ENCODE measurements at places on chromosomes 12 and 14. TPM values are rescaled to one million over a fixed set of nuclear protein-coding genes. Genes with fewer than 3 reads are reported as not detected.

The TTC9 gene
- total RNA-seq, result 0.99 TPM

- H3K36me3 ChIP-seq, result no peaks in the 10 kb centered on the region
- DNase-seq, result no peak
- no peak overlapping the region for H3K27ac ChIP-seq
- no peaks in the 10 kb centered on the region for H3K27me3 ChIP-seq
Measured at GRCh38 chr12:52285172-52285745, 6.1 kb downstream of the KRT81 start.

DNA sequence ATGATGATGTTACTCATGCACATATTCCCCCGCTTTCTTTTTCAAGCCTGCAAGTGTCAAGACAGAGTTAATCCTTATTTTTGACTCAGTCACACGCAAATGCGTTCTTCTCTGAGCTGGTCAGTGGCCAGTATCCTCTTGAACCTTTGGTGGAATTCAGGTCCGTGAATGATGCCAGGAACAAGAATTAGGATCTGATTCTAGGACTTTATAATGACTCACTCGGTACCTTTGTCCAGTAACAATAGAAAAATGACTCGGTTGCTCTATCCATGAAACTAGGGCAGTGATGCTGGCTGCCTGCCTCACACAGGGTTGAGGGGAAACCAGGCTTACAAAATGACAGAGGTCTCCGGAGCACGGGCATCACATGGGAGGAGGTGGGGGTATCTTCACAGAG is 185.8 kb upstream of the NUDT4 start:
- H3K27me3 ChIP-seq, result no peaks in the 10 kb centered on the region
- no peaks in the 10 kb centered on the region for H3K36me3 ChIP-seq
- no peak overlapping the region for H3K4me3 ChIP-seq
- peaks cover 14% of the 10 kb centered on the region for H3K4me1 ChIP-seq
- H3K27ac ChIP-seq, result peak overlapping the region; percentile 74
- no peak for DNase-seq

The SLC10A1 gene
- total RNA-seq, result not detected

The RFX4 gene
- total RNA-seq, result not detected

The HNF1A gene
- not detected for total RNA-seq

DNA sequence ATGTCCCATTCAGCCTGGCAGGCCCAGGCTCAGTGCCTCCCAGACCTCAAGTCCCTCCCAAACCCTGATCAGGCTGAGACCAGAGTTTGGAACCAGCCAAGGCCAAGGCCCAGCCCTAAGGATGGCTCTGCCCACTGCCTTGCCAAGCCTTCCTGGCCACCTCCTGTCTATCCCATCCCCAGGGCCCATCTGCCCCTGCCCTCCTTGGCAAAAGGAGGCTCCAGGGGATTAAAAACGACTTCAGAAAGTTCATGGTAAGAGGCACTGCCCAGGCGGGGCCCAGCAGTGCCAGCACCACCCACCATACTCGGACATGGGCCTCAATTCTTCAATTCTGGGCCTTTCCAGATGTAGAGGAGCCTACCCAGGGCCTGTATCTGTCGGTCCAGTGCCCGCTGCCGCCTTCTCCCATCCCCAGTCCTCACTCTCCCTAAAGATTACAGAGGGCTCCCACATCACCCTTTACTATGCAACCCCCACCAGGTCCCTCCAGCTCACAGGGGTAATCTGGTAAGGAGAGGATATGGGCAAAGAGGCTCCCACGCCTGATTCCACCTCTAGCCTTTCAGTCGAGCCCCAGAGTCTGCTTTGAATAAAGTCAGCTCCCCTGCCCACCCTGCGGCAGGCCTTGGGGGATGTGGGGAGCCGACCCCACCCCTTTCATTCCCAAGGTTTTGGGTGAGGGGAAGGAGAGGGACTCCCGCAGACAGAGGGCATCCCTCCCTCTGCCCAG is 932 bp downstream of the ADCY6 start:
- H3K4me3 ChIP-seq, result peak overlapping the region; percentile 97
- no peaks in the 10 kb centered on the region for H3K27me3 ChIP-seq
- DNase-seq, result no peak
- peaks cover 4% of the 10 kb centered on the region for H3K36me3 ChIP-seq
- H3K4me1 ChIP-seq, result peaks cover 43% of the 10 kb centered on the region

DNA sequence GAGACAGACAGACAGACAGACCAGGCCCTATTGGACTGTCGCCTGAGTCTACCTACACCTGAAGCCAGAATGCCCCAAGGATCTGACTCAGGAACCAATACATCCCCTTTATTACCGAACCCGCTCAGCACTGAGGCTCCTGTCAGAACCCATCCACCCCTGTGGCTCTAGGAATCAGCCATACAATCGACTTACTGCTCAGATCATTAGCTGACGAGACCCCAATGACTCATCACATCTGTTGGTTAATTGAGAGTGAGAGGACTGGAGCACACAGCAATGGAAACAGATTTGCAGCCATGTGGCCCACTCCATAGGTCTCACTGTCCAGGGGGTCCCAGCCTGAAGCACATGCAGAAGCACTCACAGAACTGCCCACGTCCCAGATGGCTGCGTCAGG is 15.2 kb downstream of the ITPK1 start:
- no peak overlapping the region for H3K4me3 ChIP-seq
- H3K36me3 ChIP-seq, result no peaks in the 10 kb centered on the region
- H3K27ac ChIP-seq, result no peak overlapping the region
- no peak for DNase-seq

DNA sequence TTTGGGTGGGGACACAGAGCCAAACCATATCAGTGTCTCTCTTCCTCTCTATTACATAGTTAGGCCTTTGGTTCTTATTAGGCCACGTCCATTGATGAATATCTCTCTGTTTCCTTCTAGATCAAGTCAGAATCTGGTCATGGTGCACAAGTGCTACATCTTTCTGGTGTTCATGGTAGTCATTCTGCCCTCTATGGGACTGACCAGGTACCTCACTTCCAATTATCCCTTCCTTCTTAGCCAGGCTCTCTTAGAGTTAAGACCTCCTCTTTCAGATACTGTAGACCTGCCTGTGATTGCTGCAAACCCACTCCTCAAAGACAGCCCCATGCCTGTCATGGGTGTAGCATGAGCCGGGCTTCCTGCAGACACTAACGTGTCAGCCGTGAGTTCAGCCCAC is 25.2 kb downstream of the NGB start:
- no peak overlapping the region for H3K27ac ChIP-seq
- no peak for DNase-seq
- H3K27me3 ChIP-seq, result no peaks in the 10 kb centered on the region
- no peaks in the 10 kb centered on the region for H3K36me3 ChIP-seq

DNA sequence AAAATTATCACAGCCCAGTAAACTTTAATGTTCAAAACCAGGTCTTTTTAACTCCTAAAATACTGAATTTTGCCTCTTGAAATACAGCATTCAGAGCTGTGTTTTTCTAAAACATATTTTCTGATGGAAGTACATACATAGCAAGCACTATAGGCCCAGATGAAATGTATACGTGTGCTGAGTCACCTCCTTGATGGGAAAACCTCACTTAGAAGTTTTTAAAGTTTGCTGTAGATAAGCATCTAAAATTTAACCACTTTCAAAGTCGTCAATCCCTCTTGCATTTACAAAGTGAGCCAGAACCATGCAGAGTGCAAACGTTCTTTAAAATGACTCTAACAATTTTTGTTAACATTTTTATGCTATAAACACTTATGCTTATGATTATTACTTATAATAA is 618.8 kb downstream of the RPS29 start:
- H3K4me1 ChIP-seq, result no peaks in the 10 kb centered on the region
- no peaks in the 10 kb centered on the region for H3K27me3 ChIP-seq
- no peak for DNase-seq
- H3K4me3 ChIP-seq, result no peak overlapping the region

The FOXJ2 gene
- total RNA-seq, result 17.4 TPM

DNA sequence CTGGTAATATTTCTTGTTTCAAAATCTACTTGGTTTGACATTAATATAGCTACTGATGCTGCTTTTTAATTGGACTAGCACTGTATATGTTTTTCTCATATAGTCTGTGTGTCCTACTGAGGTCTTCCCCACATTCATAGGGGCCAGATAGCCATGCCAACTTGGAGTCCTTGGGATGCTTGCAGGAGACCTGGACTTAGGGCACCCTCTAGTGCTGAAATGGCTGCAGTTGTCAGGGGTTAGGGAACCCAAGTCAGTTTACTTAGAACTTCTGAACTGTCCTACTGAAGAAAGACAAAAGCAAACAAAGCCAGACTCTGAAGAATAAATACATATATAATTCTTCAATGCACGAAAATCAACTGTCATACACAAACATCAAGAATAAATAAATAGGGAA is 279.9 kb upstream of the SYT1 start:
- H3K4me3 ChIP-seq, result no peak overlapping the region
- H3K27ac ChIP-seq, result no peak overlapping the region
- no peak for DNase-seq
- no peaks in the 10 kb centered on the region for H3K27me3 ChIP-seq
- H3K36me3 ChIP-seq, result no peaks in the 10 kb centered on the region
- H3K4me1 ChIP-seq, result no peaks in the 10 kb centered on the region

The KRT2 gene
- total RNA-seq, result not detected

DNA sequence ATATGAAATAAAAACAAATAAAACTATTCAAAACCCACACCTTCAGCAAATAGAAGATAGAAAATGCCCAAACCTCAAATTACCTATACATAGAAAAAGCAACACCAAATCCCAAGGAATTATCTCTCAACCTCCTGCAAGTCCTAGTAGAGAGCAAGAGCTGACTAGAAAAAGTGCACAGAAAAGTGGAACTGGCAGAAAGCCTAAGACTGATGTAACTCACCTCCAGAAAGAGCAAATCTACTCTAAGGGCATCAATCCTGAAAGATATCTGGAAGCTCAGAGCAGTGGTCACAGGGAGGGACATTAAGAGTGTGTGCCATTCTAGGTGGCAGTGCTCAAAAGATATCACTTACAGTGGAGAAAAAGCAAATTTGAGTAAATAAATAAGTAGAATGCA is 62.1 kb upstream of the PLEKHG7 start:
- no peaks in the 10 kb centered on the region for H3K27me3 ChIP-seq
- no peaks in the 10 kb centered on the region for H3K4me1 ChIP-seq
- DNase-seq, result no peak
- no peak overlapping the region for H3K27ac ChIP-seq
- H3K36me3 ChIP-seq, result no peaks in the 10 kb centered on the region

DNA sequence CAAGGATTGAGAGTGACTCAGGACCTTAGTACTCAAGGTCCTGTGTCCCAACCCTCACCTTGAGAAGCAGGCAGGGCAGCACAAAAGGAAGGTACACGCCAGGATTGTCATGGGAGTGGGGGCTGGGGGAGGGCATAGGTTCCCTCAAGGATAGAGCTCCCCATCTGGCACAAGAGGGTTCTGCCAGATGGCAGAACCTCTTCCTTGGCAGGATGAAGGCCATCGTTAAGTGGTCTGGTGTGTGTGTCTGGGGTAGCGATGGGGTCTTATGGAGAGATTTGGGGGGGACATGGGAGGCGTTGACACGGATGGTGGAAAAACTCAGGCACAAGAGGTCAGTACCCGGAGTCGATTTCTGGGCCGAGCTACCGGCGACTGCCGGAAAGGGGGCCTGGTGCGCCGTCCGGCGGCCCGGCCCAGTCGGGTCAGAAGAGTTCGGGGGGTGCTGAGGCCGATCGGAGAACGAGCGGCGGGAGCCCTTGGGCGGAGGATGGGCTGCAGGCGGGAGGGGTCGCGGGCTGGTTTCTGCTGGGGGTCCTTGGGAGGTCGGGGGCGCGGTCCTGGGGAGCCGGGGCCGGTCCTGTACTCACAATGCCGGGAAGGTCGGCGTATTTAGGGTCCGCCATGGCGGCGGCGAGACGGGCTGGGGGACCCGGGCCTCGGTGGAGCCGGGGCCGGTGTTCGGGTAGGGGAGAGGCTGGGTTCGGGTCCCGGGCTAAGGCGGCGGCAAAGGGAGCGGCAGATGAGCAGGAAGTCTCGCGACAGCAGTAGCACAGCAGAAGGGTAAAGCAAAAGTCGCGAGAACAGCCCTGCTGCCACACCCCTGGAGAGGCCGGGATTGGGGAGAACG is at the start of gene DCTN2:
Gene DCTN2 (minus strand): TSS at position 755 of the 850 bp plus-strand sequence. CDS start 129 bp downstream, at position 626.
- no peak for DNase-seq
- peaks cover 44% of the 10 kb centered on the region for H3K4me1 ChIP-seq
- peaks cover 27% of the 10 kb centered on the region for H3K27me3 ChIP-seq
- H3K27ac ChIP-seq, result peak within 1 kb of the TSS; percentile 93
- H3K4me3 ChIP-seq, result peak within 1 kb of the TSS; percentile 97

DNA sequence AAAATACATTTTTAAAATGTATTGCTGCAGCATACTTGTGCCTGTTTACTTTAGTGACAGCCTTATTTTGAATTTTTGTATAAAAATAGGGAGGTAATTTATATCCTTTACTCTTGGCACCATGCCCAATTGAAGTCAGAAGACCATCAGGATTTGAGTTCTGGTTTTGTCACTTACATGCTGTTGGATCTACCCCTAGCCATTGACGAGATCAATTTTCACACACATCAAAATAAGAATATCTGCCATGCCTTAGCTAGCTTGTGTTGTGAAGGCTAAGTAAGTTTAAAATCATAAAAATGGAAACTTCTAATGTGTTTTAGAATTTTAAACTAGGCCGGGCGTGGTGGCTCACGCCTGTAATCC is 381.8 kb downstream of the KCNH5 start:
- H3K4me3 ChIP-seq, result no peak overlapping the region
- H3K27ac ChIP-seq, result no peak overlapping the region
- DNase-seq, result no peak
- H3K27me3 ChIP-seq, result no peaks in the 10 kb centered on the region
- H3K36me3 ChIP-seq, result no peaks in the 10 kb centered on the region

The TROAP gene
- total RNA-seq, result not detected

GRCh38 chr12:72323881-72324280 is 51.7 kb downstream of the TRHDE start:
- H3K4me1 ChIP-seq, result peaks cover 7% of the 10 kb centered on the region
- no peaks in the 10 kb centered on the region for H3K36me3 ChIP-seq
- no peaks in the 10 kb centered on the region for H3K27me3 ChIP-seq
- H3K4me3 ChIP-seq, result no peak overlapping the region

- no peaks in the 10 kb centered on the region for H3K36me3 ChIP-seq
- H3K27me3 ChIP-seq, result no peaks in the 10 kb centered on the region
- DNase-seq, result no peak
- H3K4me3 ChIP-seq, result no peak overlapping the region
- no peak overlapping the region for H3K27ac ChIP-seq
Measured at GRCh38 chr14:54728700-54729527, 162.0 kb downstream of the SAMD4A start.

DNA sequence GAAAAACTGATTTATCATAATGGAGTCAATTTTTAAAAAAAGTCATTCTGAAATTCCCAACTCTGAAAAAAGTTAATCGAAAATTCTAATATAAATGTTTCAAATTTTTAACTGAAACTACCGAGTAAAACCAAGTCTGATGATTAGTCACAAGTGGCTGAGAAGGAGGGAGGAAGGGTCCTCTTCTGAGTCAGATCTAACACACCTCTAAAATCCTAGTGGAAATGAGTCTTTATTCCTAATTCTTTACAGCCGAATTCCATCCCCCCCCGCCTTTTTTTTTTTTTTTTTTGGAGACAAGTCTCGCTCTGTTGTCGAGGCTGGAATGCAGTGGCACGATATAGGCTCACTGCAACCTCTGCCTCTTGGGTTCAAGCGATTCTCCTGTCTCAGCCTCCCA is 37.9 kb downstream of the RAD9B start:
- no peak overlapping the region for H3K4me3 ChIP-seq
- H3K27ac ChIP-seq, result peak overlapping the region; percentile 92
- peaks cover 98% of the 10 kb centered on the region for H3K4me1 ChIP-seq
- H3K27me3 ChIP-seq, result no peaks in the 10 kb centered on the region
- no peak for DNase-seq

- H3K4me1 ChIP-seq, result peaks cover 14% of the 10 kb centered on the region
- H3K27me3 ChIP-seq, result no peaks in the 10 kb centered on the region
- no peak for DNase-seq
- no peak overlapping the region for H3K27ac ChIP-seq
- H3K4me3 ChIP-seq, result no peak overlapping the region
- H3K36me3 ChIP-seq, result no peaks in the 10 kb centered on the region
Measured at GRCh38 chr12:70040141-70040540, 203.1 kb upstream of the CNOT2 start.

All from esophagus muscularis mucosa (tissue), 4 donors.